Naive thymus-derived CD8-positive, alpha-beta T cell (primary cell): ENCODE measurements at places on chromosomes 7 and 10. TPM values are rescaled to one million over a fixed set of nuclear protein-coding genes. Genes with fewer than 3 reads are reported as not detected.

Gene EGFR
- not detected for total RNA-seq

GRCh38 chr7:43530553-43531410, 52.1 kb upstream of the STK17A start:
- H3K4me1 ChIP-seq, result no peaks in the 10 kb centered on the region
- H3K4me3 ChIP-seq, result no peak overlapping the region
- H3K36me3 ChIP-seq, result no peaks in the 10 kb centered on the region
- no peak overlapping the region for H3K27ac ChIP-seq

DNA sequence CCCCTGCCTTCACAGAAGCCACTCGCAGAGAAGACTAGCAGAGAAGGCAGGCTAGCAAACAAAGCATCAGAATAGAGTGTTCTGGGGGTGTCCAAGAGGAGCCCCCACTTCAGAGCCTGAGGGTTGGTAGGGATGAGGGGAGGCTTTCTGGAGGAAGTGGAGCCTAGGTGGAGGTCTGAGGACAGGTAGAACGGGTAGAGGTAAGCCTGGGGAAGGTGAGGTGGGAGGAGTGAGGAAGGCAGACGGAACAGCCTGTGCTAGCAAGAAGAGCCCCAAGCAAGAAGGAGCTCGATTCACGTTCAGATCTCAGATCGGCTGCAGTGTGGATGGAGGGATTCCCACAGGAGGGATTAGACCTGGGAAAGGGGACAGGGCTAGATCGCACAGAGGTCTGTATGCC, 66.0 kb upstream of the DUSP5 start:
- no peak overlapping the region for H3K4me3 ChIP-seq
- no peak for DNase-seq
- no peak overlapping the region for H3K27ac ChIP-seq
- H3K4me1 ChIP-seq, result no peaks in the 10 kb centered on the region
- H3K27me3 ChIP-seq, result no peaks in the 10 kb centered on the region

DNA sequence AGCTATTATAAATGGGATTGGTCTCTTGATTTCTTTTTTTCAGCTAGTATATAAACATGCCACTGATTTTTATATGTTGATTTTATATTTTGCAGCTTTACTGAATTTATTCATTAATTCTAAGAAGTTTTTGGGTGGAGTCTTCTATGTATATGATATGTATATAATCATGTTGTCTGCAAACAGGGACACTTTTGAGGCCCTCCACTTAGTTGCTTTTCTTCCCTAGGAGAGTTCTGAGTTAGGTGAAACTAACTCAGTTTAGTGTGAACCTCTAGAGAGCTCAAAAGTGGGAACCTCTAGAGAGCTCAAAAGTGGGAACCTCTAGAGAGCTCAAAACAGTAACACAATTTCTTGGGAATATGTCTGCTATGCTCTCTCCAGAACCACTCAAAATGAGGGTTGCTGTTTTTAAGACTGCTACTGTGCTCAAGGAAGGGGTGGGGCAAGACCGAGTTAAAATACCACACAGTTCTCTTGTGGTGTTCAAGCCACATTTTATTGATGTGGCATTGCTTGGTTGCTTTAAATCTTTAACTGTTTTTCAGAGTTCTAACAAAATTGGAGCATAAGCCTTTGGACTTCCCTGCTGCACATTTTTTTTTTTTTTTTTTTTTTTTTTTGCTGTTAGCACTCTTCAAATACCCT, 13.2 kb downstream of the CCDC7 start:
- H3K4me3 ChIP-seq, result peak overlapping the region; percentile 78
- DNase-seq, result peak; percentile 88
- H3K27me3 ChIP-seq, result no peaks in the 10 kb centered on the region
- peak overlapping the region; percentile 53 for H3K27ac ChIP-seq

Gene SGPL1
- 28.2 TPM for total RNA-seq

DNA sequence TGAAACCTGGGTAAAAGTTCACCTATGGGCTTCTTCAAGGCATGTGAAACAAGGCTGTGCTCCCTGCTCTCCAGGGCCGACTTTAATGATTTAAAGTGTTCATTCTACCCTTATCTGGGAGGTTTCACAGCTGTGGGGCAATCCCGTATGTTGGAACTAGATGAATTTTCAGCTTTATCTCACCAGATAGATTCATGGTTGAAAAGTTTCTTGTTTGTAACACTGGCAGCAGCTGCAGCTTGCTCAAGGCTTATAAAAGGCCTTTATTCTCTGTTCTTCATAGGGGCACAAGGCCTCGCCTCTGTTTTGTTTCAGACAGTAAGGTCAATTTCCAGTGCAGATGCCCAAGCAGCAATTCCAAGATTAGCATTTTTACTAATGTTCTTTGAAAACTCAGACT, 70.4 kb upstream of the DNAJB12 start:
- H3K27ac ChIP-seq, result no peak overlapping the region
- H3K4me3 ChIP-seq, result no peak overlapping the region
- no peaks in the 10 kb centered on the region for H3K27me3 ChIP-seq

Gene HECW1
- total RNA-seq, result not detected

DNA sequence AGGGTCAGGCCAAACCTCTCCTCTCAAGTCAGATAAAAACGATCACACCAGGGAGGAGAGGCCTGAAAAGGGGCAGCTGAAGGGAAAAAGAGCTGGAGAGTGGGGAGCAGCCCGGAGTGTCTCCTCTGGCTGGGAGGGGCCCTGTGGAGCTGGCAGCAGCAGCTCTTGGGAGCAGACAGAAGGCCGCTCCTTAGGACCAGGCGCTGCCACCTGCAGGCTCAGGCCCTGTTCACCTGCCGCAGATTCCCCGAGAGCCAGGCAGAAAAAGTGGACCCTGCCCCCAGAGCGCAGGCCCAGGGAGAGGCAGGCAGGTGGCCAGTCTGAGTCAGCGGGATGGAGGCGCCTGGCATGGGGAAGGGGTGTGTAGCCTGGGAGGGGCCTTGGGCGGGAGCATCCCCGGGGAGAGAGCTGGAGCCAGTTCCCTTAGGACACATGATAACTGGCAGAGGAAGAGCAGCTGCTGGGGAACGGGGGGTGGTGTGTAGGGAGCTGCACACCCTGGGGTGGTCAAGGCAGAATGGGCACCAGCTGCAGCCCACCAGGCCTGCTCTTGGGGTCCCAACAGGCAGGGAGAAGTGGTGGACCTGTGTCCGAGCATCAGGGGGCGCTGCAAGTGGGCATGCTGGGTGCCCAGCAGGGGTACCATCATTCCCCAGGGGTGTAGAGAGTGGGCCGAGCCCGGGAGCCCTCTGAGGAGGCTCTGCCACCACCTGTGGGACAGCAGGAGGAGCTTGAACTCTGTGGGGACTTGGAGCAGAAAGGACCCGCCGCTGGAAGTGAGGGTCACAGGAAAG, 177.2 kb upstream of the RHEB start:
- H3K36me3 ChIP-seq, result peaks cover 2% of the 10 kb centered on the region
- no peak for DNase-seq
- H3K4me3 ChIP-seq, result no peak overlapping the region
- H3K27ac ChIP-seq, result no peak overlapping the region
- H3K27me3 ChIP-seq, result no peaks in the 10 kb centered on the region
- H3K4me1 ChIP-seq, result peaks cover 57% of the 10 kb centered on the region

DNA sequence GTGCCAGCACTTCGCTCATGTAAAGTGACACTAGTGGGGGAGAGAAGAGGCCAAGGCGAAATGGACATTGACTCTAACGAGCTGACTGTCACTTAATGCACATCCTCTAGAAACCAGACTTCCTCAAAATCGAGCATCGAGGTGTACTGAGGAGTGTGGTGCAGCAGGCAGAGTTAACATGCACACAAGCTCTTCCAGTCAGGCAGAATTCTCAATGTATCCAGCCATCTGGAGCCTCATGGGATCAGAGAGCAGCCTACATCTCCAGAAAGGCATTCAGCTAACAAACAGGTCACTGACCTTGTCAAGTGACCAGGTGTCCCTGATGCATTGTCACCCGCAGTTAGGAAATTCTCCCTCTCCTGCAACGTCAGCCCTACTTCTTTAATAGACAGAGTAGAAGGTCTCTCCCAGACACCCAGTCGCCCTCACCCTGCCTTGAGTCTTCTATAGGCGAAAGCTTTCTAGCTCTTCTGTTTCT, 259.8 kb upstream of the AOAH start:
- H3K36me3 ChIP-seq, result peaks cover 7% of the 10 kb centered on the region
- H3K27me3 ChIP-seq, result no peaks in the 10 kb centered on the region
- no peak overlapping the region for H3K4me3 ChIP-seq
- no peak overlapping the region for H3K27ac ChIP-seq
- peaks cover 37% of the 10 kb centered on the region for H3K4me1 ChIP-seq

Gene GRM3
- not detected for total RNA-seq

DNA sequence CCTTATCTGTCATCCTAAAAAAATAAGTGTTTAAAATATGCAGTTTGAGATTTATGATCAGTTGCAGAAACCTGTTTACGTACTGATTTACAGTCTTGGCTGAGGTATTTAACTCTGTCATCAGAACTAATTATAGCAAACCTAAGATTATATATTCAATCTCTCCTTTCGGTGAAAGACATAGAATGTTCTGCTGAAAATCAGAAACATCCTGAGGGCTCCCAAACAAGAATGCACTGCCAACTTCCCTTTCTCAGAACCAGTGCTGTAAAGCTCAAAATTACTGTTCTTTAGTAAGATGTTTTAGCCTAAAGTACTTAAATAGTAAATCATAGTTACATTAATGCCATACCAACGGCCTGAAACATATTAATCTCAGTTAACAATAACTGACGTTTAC, 34.3 kb downstream of the FAM204A start:
- no peak overlapping the region for H3K27ac ChIP-seq
- H3K4me3 ChIP-seq, result no peak overlapping the region
- H3K36me3 ChIP-seq, result peaks cover 5% of the 10 kb centered on the region
- no peaks in the 10 kb centered on the region for H3K4me1 ChIP-seq
- H3K27me3 ChIP-seq, result no peaks in the 10 kb centered on the region

Gene MASTL
- total RNA-seq, result 7.0 TPM

- no peak overlapping the region for H3K27ac ChIP-seq
- DNase-seq, result no peak
- no peak overlapping the region for H3K4me3 ChIP-seq
- no peaks in the 10 kb centered on the region for H3K4me1 ChIP-seq
Observed at GRCh38 chr10:78450807-78451485, 417.3 kb downstream of the RPS24 start.

DNA sequence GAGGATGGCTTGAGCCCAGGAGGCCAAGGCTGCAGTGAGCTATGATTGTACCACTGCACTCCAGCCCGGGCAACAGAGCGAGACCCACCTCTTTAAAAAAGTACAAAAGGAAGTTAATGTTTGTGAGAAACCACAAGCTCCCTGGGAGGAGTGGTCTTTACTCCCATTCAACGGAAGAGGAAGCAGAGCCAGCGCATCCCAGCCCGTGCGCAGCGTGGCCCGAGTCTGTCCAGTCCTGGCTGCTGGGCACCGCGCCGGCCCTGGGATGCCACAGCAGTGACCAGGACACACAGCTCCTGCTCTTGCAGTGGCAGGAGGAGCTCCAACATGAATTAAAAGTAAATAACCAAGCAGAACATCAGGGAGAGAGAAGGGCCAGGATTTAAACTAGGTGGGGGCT, 68.4 kb downstream of the ELFN1 start:
- no peak overlapping the region for H3K27ac ChIP-seq
- peaks cover 18% of the 10 kb centered on the region for H3K4me1 ChIP-seq
- no peaks in the 10 kb centered on the region for H3K36me3 ChIP-seq
- peaks cover 16% of the 10 kb centered on the region for H3K27me3 ChIP-seq
- DNase-seq, result no peak
- H3K4me3 ChIP-seq, result peak overlapping the region; percentile 90
